Mesenchymal stem cell (in vitro differentiated cells and primary cell): ENCODE measurements at places on chromosomes 5 and 9.
A peak's percentile ranks its signal among the peaks of the same experiment; 100 is the strongest.

- DNase-seq, result no peak
These were observed 4.8 kb upstream of the ABL1 start for GRCh38 chr9:130830231-130830760.

GRCh38 chr5:138212828-138213160, 329 bp downstream of the CDC23 start:
- no peak for DNase-seq

GRCh38 chr5:81140943-81141342, 92.2 kb upstream of the CKMT2 start:
- peak; percentile 26 for DNase-seq

DNA sequence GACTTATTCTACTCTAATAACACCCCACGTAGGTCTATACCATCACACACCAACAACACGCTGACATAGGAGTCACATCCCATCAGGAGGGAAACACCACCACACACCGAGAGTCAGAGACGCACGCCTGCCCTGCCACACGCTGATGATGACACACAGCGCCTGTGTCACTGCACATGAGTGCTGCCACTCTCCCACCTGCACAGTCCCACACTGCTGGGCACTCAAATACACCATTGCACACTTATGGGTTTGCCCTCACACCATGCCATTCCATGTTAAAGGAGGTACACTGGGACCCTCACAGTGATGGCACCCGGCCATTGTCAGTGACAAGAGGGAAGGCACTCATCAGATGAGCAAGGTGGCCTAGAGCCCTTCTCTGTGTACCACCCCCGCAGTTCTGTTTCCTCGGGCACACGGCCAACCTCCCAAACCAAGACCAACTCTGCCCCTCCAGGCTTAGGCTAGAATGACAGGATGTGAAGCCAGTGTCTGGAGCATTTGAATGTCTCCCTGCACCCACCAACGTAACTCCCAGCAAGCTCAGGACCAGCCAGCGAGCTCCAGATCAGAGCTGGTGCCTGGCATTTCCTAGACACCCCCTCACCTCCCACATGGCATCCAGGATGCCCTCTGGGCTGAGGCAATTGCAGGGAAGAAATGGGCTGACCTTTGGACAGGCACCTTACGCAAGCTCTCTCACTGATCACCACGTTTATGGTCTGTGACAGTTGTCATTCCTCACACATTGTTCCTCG, 3.6 kb upstream of the CPLX2 start:
- DNase-seq, result no peak

DNA sequence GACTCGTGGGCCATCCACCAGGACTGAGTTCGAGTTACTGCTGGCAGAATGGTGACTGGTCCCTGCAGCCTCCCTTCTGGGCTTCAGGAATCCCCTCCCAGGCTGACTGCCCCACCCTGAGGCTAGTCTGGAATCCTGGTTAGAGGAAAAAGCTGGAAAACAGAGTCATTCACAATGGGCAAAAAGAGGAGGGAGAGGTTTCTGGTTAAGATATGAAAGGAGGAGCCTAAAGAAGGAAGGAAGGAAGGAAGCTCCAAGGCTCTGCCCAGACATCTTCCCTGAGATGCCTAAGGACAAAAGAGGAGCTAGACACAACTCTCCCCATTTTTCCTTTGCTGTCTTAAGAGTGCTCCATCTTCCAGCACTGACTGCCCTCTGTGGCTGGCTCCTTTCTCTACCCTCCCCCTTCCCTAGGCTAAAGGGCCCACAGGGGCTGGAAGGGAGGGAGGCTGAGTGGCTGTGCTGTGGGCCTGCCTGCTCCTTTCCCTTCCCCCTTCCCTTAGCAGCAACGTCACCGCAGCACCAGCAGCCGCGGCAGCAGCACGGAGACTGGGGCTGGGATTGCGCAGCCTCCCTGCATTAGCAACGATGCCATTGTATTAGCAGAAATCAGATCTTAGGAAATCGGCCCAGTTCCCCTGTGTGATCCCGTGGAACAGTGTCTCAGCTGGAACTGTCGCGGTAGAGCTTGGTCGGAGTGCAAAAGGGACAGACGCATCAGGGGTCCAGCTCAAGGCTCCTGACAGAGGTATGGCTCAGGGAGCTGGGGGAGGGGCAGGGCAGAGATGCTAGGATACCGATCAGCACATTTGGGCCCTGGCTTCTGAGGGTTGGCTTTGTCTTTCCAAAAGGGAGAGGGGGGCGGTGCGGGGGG, 48.7 kb downstream of the RUSC2 start:
- DNase-seq, result peak; percentile 90

DNA sequence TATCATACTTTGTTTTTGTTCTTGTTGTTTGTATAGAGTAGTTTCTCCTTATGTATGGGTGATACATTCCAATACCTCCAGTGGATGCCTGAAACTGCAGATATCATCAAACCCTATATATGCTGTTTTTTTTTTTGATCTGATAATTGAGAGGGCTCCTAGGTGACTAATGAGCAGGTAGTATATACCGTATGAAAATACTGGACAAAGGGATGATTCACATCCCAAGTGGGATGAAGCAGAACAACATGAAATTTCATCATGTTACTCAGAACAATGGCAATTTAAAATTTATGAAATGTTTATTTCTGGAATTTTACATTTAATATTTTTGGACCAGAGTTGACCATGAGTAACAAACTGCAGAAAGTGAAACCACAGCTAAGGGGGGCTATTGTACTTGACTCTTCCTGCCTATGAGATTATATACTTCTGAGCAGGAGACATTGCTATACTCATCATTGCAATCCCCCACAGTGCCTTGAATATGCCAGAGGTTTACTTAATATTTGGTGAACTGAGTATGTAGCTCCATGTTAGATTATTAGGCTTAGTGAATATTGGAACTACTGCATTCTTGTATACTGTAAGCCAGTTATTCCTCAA, 258.7 kb upstream of the FBXL7 start:
- DNase-seq, result no peak

GRCh38 chr5:133274597-133274935, 222.8 kb downstream of the HSPA4 start:
- no peak for DNase-seq

DNA sequence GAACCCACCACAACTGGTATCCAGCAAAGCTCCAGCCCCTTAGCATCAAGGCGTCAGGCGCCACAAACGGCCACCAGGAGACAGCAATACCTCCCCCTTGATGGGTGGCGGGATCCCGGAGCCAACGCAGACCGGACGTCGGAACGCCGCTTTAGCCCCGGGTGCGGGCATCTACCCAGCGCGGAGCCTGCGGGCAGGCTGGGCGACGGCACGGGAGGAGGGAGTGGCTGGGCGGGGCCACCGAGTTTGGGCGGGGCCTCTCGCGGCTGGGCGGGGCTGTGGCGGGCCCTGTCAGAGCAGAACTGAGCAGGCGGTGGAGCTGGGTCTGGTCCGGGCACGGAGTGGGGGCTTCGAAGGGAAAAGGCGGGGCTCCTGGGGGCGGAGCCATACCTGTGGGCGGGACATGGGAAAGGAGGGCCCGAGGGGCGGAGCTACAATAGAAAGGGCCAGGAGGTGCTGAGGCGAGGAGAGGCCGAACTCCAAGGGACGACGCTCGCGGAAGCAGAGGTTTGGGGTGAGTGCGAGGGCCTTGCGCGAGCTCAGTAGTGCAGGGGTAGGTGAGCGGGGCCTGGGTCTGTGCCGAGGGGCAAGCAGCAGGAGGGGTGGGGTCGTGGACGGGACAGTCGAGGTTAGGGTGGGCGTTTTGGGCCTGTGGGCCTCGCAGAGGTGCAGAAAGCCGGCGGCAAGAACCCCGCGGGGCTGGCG, 40.2 kb upstream of the GARNL3 start:
- peak; percentile 88 for DNase-seq

DNA sequence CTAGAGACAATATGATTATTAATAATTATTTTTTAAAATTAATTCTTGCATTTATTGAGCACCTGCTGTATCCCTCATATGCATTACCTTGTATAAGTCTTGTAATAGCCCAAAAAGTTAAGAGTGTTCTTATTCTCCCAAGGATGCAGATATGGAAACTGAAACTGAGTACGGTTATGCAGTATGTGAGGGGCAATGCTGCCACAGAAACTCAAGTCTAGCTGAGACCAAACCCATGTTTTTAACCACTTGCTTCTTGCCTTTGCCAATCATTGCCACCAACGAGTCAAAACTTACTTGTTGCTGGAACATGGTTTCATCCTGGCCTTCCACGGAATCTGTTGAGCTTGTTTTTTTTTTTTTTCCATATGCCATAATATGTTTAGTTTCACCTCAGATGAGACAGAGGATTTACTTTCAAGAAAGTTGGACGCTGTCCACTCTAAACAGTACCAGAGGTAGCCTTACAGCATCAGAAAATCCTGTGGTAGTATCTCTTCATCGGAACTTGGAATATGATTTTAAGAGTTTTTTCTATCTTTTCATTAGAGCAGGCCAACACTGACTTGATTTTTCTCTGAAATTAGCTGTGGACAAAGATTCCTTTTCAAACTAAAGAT, 27.9 kb downstream of the DOCK8 start:
- DNase-seq, result no peak

DNA sequence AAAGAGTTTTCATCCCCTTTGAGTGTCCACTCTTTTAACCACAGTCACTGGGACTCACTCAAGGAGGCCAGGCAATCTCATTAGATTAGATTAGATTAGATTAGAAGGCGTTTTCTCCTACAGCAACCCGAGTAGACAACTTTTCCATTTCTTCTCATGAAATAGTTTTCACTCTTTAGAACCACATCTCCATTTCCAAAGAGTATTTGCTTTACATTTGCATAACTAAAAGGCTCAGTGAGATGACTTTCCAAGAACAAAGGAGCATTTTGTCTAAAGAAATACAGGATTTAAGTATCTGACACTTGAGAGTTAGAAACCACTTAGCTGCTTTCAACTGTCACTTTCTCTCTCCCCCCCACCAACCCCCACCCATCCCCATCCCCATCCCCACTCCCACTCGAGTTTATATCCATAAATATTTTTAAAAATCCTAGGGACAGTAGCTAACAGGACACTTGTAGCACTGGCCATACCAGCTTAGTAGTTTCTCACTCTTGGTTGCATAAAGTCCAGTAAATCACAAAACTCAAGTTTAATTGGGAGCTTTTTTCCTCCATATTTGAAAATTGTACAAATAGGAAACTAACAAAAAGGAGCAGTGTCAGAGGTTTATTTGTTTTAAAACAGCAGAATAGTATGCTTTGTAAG, 2202.9 kb upstream of the WWC1 start:
- no peak for DNase-seq

- DNase-seq, result no peak
These were observed 5.5 kb downstream of the MRNIP start for GRCh38 chr5:179852993-179853547.

DNA sequence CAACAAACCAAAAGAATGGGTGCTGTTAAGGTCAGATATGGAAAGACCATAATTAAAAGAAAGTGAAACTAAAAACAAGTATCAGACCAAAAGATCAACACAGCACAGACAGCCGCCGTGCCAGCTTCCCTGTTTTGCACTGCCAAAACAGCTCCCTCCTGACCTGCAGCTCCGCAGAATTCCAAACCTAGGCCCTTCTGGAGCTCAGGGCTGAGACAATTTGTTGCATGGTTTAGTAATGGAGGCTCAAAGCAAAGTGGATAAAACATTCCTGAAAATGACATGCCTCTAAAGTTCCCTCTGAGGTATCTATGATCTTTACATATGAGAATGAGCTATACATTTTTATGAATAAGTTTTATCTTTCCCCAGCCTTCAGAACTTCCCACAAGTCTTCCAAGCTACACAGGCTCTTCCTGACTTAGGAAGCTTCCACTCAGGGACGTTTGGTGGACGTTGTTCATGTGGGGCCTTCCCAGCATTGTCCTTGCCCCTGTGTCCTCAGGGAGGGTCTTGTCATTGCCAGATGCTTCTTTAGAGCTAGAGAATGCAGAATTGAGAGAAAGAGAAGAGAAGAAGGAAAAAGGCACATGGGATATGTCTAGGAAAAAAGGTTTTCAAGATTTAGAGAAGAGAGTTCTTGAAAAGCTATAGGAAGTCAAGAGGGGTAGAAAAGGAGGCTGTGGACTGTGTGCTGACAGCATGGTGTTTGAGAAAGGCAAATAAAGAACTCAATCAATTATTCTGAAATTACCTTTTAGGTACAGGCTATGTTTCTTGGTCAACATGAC, 28.4 kb upstream of the SSBP2 start:
- peak; percentile 49 for DNase-seq

DNA sequence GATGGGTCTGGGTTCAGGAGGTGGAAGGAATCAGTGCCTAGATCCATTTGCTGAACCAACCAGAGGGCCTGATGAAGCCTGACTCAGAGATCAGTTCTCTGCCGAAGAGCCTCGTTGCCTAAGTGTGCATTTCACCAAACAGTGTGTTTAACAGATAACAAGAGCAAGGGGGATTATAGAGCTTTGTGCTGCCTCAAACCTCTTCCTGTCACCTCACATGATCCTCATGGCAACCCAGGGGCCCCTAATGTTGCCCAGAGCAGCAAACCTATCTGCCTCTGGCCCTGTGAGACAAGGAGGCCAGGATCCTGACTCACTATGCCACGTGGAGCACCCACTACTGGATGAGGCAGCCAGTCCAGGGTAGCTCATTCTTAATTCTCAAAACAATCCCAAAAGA, 66.3 kb upstream of the EPB41L4B start:
- no peak for DNase-seq

- DNase-seq, result no peak
These were observed 140.0 kb upstream of the RAD23B start for GRCh38 chr9:107142896-107143603.

GRCh38 chr5:58299256-58299655, 160.6 kb downstream of the PLK2 start:
- no peak for DNase-seq

DNA sequence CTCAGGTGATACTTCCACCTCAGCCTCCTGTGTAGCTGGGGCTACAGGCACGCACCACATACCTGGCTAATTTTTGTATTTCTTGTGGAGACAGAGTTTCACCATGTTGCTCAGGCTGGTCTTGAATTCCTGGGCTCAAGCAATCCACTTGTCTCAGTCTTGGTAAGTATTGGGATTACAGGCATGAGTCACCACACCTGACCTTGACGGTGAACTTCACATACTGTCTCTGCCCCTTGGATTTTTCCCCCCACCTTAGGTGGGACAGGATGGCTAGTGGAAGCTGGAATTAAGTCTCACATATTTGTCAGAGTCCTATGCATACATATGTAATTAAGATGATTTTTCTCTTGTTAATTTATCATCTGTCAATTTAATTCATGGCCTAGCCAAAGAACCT, 20.9 kb upstream of the RFK start:
- DNase-seq, result no peak

- no peak for DNase-seq
These were observed 88.6 kb downstream of the SLC28A3 start for GRCh38 chr9:84251921-84252320.

- no peak for DNase-seq
These were observed 24.5 kb downstream of the DDX31 start for GRCh38 chr9:132645306-132645705.
